Muscle of leg (tissue), 16 donors: ENCODE measurements at places on chromosomes 1 and 21.

DNA sequence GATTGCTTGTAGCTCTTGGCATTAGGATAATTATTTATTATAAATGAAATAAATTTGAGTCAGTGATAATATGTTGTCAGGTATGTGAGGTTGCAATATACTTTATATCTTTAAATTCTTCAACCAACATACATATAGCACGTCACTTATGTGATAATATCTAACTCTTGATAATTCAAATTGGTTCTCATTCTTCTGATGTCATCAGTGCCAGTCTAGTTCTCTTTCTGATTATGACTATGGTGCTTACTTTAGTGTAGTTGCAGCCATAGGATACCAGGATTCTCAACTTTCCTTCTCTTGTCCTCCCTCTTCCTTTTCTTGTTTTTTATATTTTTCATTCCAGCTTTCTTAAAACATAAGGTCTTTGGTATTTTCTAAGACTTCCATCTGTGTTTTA, 34.8 kb upstream of the ATP6V1G3 start:
- DNase-seq = no peak

GRCh38 chr1:175410560-175410959, 218.0 kb upstream of the KIAA0040 start:
- no peak for DNase-seq

GRCh38 chr1:54497338-54497737, 50.7 kb upstream of the ACOT11 start:
- DNase-seq = no peak

DNA sequence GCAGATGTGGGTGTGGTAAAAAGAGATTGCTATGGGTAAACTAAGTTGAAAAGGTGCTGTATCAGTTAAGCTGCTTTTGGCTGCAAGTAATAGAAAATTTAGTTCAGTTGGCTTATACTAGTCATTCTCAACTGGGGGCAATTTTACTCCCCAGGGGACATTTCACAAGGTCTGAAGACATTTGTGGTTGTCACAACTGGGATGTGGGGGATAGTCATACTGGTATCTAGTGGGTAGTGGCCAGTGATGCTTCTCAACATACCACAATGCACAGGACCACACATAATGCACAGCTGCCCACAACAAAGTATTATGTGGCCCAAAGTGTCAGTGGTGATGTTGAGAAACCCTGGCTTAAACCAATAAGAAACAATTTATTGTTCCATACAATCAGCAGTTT, 31.4 kb downstream of the SERTAD4 start:
- no peak for DNase-seq

DNA sequence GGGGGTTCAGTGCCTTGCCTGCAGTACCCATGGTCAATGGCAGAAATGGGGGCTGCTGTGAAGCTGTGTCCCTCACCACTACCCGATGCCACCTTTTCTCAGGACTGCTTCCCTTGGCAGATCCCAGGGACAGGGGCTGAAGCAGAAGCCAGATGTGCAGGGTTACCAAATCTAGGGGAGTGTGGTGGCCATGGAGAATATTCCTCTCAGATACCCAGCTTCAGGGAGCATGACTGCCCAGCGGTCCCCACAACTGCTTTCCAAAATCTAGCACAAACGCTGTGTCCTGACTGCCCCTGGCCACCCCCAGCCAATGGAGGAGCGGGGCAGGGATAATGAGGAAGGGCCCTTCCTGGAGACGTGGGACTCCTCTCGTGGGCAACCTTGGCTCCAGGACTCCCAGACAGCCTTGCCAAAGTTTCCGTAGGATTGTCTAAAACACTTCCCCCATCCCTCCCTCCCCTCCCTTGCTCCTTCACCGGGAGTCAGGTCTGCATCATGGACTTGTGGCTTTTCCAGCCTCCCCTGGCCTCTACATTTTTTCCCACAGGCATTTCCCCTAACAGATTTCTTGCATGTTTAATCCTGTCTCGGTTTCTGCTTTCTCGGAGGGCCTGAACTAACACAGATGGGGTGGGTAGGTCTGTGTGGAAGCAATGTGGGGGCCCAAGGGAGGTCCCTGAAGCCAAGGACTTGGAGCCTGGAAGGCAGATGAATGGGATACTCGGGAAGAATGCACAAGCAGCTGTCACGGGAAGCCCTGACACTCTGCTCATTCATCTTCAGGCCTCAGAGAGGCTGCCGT, 80.5 kb downstream of the OMA1 start:
- peak; percentile 17 for DNase-seq

DNA sequence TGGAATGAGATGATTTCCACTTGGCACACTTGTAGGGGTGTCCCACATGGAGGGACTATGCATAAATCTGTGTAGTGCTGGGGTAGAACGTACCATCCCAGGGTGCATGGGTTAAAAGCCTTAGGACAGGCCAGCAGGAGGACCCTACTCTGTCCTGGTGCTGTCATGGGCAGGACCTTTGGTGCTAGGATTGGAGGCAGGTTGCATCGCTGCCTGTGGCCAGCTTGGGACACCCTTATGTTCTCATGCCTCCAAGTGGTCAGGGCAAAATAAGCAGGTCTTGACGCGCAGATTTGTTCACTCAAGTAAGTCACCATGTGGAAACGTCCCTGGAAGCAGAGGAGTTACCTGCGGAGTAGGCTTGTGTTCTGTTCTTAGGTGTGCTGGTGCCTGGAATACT, 49.5 kb upstream of the RAB3GAP2 start:
- DNase-seq = no peak

DNA sequence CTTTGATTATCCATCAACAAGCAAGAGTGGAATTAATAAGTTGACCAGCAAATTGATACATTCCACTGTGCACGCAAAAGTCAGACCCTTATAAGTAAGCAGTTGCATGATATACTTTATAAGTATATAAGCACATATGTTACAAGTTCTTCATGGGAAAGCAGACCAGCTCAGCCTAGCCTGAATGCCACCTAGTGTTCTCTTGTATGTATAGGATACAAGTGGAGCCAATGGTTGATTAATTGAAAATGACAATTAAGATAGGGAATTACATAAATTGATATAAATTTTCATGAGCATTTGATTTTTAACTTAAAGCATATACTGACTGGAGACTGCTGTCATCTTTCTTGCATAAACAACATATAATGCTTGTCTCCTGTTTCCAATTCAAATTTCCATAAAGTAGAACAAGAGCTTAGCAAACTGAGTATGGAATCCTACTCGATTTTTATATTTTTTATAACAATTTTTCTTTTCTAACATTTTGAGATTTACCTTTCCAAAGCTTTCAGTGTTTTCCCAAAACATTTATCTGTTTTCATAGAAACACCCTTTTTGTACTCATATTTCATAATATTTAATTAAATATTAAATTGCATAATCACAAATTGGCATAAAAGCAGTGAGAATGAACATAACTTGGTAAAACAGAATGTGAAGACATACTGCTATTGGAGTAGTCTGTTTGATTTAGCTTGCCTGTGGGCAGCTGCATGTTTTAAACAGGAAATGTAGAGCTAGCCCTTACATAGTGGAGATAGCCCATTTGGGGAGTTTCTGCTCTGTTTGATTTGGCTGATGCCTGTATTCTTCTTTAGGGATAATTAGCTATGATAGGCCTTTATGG, 62.8 kb downstream of the MAGI3 start:
- peak; percentile 37 for DNase-seq

DNA sequence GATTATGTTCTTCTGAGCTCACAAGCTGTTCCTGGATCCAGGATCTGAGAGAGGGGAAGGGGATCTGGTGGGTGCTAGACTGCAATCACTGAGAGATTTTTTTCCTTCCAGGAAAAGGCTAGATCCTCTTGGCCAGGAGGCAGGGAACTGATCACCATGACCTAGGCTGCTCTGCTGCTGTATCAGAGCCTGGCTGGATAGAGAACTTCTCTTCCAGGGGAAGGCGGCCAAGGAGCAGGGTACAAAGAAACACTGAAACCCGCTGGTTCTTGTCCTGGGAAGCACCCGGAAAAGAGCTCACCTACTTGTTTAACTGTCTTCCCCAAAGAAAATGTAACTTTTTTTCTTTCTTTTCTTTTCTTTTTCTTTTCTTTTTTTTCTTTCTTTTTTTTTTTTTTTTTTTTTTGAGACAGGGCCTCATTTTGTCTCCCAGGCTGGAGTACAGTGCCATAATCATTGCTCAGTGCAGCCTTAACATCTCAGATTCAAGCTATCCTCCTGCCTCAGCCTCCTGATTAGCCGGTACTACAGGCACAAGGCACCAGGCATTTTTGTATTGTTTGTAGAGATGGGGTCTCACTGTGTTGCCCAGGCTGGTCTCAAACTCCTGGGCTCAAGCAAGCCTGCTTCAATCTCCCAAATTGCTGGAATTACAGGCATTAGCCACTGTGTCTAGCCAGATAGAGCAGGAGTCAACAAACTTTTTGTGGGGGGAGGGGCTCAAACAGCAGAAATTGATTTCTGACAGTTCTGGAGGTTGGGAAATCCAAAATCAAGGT, 12.4 kb upstream of the RPS6KA1 start:
- no peak for DNase-seq

DNA sequence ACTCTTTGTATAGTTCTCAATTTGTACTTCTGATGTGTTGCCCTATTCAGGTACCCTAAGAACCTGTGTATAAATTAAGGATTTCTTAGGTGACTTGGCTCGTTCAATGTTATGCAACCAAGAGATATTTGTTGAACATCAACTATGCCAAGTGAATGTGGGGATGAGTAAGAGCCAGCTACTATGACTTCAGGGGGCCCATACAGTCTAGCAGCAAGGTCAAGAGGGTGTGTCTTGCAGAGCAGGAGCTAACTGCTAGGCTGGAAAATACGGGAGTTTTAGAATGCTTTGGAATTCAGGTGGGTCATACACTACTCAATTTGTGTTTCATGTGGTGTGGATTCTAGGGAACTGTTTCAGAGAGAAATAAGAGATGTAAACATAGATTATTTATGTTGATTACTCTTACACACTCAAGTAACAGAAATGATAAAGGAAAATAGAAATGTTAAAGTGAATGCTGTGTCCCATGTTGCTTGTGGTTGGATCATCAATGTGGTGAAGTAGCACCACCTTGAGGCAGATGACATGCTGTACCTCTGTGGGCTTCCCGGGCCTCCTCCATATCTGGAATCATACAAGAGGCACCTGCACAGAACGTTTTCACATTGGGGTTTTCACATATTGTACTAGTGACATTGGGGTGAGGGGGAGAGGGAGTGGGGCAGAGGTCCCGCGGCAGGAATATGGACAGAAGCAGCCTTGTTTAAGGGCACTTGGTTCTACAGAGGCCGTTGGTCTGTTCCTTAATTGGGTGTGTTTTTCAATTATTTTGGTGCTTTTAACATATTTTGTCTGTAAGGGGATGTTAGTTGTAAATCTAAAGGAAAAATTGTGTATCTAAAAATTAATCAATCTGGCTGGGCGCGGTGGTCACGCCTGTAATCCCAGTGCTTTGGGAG, 12.4 kb downstream of the ARPC5 start:
- DNase-seq = peak; percentile 81

- no peak for DNase-seq
Measured at GRCh38 chr1:189151361-189151760, 1326.3 kb downstream of the BRINP3 start.

- peak; percentile 72 for DNase-seq
Measured at GRCh38 chr1:160108888-160109662, 6.5 kb upstream of the ATP1A2 start.

DNA sequence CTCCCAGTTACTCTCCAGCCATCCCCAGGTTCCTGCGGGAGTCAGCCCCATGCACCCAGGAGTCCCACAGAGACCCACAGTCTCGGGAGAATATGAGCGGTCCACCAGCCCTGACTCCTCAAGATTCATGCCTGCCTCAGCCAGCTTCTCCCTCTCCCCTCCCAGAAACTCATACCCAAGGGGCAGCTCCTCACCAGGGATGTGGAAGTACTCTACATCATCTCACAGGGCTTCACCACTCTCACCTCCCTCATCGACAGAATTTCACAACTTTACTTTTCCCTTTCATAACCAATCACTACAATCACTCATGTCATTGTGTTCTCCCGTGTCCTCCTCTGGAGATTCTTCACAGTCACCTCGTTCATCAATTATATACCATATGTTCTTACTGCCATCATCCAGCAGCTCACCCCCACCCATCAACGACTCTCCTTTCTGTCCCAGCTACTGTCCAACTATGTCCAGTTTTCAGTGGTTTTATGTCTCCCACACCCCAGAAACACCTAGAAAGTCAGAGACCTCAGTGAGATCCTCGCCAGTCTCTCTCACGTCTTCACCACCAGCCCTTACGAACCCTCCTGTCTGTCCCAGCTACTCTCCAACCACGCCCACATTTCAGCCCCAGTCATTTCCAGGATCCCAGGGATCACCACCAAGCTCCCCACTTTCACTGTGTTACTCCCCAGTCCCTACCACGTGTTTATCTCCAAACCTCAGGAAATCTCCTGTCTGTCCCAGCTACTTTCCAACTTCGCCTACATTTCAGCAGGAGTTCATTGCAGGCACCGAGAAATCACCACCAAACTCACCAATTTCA, 1530.1 kb upstream of the TPTE start:
- DNase-seq = no peak

DNA sequence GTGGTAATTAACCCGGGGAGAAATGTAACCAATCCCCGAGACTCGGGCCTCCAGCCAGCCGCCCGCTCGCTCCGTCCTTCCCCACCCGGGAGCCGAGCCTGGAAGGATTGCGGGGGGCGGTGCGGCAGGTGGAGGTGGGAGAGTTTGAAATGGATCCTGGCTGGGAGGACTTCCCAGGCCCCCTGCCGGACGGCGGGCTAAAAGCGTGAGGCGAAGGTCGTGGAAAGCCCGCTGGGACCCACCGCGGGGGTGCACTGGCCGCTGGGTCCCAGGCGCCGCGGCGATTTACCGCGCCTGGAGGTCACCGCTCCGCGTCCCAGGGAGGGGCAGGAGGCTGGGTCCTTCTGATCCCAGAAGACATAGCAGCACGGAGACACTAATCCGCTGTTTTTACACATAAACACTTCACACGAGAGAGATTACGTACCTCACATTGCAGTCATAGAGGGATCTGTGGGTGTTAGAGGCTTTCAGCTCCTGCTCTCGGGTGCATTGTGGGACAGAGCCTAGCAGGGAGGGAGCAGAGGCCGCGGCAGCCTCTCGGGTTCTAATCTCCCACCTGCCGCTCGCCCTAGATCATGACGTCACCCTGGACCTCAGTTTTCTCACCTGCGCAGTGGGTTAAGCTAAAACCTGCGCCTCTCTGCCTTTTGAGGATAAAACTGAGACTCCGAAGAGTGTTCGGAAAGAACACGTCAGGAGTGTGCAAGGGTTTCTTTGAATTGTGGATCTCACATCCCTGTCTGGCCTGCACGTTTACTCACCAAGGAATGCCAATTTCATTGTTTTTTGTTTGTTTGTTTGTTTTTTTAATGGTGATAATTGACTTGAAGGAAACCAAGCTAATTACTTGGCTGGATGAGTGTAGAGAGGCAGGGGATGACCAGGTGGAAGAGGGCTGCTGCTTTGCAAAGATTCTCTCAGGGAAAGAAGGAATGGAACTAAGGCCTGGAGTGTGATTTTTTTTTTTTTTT, 17.1 kb upstream of the TMEM9 start:
- no peak for DNase-seq

DNA sequence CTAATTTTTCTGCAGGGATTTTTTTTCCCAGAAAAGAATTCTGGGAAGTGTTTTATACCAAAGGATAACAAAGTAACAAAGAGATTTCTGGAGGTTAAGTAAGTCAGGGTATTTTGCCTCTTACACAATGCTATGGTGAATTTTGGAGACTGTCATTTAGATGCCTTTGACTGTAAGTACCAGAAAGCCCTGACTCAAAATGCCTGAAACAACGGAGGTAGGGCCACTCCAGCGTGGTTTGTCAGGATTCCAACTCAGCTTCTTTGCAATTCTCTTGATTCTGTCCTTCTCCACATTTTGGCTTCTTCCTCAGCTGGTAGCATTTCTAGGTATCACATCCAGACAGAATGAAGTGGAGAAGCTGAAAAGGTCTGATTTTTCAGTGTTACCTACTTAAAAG, 106.5 kb downstream of the UCHL5 start:
- DNase-seq = no peak
